Frontal cortex (tissue), 4 donors: ENCODE measurements at places on chromosomes 6 and 20. TPM values are rescaled to one million over a fixed set of nuclear protein-coding genes. Genes with fewer than 3 reads are reported as not detected.

Gene SRSF12
- total RNA-seq = 36.7 TPM

Gene TFAP2A
- not detected for total RNA-seq

Gene TSBP1
- not detected for total RNA-seq

Gene EZR
- total RNA-seq = 114 TPM

Gene INSM1
- total RNA-seq = 8.6 TPM

Gene LRRC73
- 2.9 TPM for total RNA-seq

Gene NRSN1
- total RNA-seq = 22.0 TPM
